ENCODE measurements at places on chromosomes 12 and 14.

GRCh38 chr12:65156366-65156841 lies 13.0 kb upstream of the LEMD3 start:
- no peak for DNase-seq

- no peak for DNase-seq
These were observed 770.6 kb downstream of the AACS start for GRCh38 chr12:125835852-125836251.

DNA sequence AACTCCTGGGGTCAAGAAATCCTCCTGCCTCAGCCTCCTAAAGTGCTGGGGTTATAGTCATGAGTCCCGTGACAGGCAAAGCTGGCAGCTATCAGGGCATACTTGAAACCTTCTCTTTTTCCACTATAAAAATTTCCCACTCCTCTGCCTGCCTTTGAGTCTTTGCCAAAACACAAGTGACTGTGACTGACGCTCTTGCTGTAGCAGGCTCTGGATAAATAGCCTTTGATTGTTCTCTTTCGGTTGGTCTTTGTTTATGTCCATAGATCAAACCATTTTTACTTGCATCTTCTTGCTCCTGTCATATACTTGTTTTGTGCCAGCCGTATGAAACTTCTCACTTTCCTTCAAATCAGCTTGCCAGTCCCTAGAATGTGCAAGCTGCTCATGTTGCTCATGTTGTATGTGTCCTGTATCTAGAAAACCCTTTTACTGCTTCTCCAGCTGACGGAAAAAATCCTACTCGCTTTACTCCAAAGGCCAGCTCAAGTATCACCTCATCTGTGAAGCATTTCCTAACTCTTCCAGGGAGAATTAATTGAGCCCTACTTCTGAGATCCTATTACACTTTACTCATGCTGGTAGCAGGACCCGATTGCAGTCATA lies 73.1 kb downstream of the RESF1 start:
- DNase-seq: no peak

DNA sequence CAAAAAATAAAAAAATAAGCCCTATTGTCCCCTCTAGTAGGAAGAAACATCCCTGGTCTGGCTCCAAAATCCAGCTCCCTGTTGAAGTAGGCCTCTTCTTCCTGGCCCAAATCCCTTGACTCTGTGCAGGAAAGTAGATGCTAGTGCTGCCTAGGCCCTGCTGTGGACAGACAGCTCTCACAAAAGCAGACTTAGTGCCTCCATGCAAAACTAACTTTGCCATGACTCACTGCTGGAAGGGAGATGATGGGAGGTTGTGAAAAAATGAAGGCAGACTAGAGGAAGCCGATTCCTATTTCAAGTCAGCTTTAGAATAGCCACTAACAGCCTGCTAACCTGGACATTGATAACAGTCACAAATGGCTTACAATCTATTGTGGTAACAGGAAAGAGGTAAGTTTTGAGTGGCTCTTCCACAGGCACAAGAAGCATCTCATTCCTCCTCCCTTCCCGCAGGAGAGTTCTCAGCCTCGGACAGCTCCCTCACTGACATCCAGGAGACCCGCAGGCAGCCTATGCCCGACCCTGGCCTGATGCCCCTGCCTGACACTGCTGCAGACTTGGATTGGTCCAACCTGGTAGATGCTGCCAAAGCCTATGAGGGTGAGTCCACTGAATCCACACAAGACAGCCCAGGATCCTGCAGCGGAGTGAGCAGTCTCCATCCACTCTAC lies 198.9 kb upstream of the RGS6 start:
- DNase-seq: no peak

DNA sequence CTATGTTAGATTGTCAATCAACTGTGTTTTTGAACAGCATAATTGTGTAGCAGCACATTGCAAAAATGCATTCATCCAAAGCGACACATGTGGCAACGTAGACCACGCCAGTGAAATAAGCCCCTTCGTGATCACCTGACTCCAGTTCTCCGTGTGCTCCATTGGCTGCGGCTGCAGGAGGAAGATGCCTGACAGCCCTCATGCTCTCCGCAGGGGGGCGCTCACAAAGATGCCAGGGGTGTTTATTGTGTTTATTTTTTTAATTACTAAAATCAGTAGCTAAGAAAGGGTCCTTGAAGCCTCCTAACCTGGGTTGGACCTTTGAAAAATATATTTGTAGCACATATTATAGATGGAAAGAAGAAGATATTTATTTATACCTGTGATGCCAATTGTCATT lies 116.3 kb downstream of the SLC15A4 start:
- DNase-seq: no peak

DNA sequence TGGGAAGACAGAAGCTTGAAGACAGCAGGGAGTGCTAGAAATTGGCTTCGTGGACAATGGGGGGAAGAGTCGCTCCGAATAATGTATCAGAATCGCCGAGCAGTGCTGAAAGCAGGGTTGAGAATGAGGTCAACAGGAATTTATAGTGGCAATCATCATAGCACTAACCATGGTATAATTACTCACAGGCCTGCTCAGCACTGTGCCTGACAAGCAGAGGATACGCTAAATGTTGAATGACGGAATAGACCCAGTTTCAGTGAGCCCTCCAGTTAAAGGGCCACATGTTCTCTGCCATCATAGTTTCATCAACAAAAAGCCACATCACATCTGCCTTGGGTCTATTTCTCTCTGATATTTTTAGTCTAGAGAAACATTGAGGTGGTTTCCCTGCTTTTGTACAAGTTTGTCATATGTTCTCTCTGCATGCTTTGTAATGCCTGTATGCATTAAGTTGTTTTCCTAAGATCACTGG lies 130.3 kb upstream of the EGLN3 start:
- no peak for DNase-seq

DNA sequence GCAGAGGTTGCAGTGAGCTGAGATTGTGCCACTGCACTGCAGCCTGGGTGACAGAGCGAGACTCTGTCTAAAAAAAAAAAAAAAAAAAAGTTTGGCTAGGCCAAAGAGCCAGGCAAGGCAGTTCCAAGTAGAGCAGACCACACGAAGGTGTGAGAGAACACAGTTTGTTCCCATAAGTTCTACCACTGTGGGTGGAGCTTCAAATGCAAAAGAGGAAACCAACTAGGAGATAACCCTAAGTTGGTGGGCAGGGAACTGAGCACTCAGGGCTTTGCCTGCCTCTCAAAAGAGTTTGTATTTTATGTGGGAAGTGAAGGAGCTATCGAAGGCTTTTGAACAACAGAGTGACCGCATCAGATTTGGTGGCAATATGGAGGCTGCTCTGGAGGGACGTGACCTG lies 15.1 kb downstream of the SOCS2 start:
- no peak for DNase-seq

DNA sequence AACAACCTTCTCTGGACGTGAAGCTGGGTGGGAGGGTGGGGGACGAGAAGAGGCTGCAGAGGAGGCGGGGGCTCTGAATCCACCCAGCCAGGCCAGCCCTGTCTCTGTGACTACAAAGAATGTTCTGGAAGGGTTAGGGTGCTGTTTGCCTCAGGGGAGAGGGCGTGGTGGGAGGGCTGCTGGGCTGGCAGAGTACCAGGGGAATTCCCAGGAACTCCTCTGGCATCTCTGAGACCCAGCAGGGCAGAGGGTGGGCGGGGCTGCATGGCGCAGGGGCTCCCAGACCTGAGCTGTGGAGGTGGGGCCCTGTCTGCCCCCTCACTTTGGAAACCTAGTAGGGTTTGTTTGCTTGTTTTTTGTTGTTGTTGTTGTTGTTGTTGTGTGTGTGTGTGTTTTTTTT lies 45.5 kb upstream of the FZD10 start:
- no peak for DNase-seq

DNA sequence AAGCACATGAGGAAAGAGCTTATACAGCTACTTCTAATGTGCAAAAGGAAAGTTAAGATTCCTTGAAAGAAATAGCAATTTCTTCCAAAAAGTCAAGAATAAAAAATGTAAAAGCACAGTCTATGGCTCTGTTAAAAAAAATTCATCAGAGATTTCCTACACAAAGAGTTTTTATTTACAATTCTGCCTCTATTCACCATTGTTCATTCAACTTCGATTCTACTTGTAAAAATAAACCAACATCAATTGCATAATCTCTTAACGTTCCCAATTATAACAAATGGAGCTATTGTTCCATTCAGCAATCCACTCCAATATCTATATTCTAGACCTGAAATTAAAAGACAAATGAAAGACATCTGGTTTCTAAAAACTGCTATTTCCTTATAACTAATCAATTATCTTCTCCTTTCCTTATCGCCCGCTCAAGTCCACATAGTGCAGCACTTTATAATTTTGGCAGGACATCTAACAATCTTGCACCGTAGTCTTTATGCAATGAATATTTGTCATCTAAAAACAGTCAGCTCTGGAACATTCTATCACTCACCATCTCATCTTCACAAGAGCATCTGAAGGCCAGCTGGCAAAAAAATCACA lies 6.2 kb downstream of the EIF2S3B start:
- DNase-seq: no peak

- no peak for DNase-seq
These were observed 156.5 kb downstream of the PAWR start for GRCh38 chr12:79534029-79534867.

GRCh38 chr12:106285982-106286381 lies 16.6 kb upstream of the TCP11L2 start:
- DNase-seq: no peak

GRCh38 chr14:45073231-45073879 lies 10.6 kb upstream of the PRPF39 start:
- no peak for DNase-seq

- no peak for DNase-seq
These were observed 447.3 kb downstream of the NELL2 start for GRCh38 chr12:44428825-44429224.

- no peak for DNase-seq
These were observed 53.5 kb upstream of the RNU6-8 start for GRCh38 chr14:32256576-32256975.

DNA sequence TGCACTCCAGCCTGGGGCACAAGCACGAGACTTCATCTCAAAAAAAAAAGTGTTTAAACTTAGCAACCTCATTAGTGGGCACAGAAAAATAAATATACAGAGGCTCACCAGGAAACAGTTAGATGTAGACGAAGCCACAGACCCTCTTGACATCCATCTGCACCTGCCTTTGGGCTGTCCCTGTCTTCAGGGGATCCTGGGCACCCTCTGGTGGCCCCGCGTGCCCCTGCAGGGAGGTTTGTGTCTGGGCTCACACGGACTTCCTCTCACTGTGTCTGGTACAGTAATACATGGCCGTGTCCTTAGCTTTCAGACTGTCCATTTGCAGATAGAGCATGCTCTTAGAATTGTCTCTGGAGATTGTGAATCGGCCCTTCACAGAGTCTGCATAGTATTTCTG lies 916.5 kb downstream of the TMEM121 start:
- peak; percentile 5 for DNase-seq

- DNase-seq: no peak
These were observed 44.4 kb downstream of the DYRK2 start for GRCh38 chr12:67692966-67693365.

GRCh38 chr12:114690267-114691135 lies 6.5 kb upstream of the TBX3 start:
- DNase-seq: no peak

DNA sequence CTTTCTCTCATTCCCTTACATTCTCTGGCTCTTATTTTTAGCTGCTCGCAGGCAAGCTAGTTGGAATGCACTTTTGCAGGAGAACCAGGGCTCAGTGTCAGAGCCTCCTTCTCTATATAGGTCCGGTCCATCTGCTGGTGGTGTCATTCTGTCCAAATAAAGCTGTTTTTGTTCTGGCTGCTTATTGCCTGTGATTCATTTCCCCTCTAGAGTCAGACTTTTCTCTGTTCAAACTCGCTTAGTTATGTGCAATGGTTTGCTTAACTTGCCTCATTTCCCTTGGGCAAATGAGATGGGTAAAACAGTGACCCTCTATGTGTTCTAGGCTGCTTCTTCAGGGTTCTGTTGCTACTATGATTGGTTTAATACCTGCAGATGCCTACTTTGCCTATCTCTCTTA lies 2.9 kb downstream of the SMARCD1 start:
- DNase-seq: no peak

GRCh38 chr12:76242813-76243550 lies 105.2 kb downstream of the BBS10 start:
- no peak for DNase-seq

DNA sequence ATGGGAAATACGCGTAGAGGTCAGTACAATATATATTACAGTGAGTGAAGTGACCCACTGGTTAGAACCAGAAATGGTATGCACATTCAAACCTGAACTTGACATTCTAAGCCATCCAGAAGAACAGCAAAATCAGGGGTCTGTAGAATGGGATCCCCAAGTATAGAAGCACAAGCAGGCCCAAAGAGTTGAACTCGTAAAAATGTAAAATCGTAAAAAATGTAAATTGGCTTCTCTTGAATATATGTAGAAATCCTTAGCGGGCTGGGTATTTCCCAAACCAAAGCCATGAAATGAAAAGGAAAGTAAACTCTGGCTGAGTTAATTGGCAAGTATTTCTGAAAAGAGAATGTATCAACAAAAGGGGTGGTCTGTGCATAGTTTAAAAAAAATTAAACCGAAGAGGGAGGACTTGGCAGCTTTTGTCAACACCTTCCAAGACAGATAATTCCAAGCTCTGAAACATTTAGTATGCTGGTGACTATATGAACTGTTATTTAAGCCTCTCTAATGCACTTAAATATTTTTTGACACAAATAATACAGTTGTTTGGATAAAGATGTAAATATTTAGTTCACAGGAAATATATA lies 1505.6 kb upstream of the FLRT2 start:
- no peak for DNase-seq

- DNase-seq: no peak
These were observed 22.5 kb downstream of the MAP3K12 start for GRCh38 chr12:53476769-53477209.

GRCh38 chr12:57632958-57633840 lies at the start of gene B4GALNT1:
Gene B4GALNT1, minus strand, starts transcription at chr12:57633201. Its CDS starts 1,069 bp downstream, at chr12:57632132.
- DNase-seq: peak; percentile 84

DNA sequence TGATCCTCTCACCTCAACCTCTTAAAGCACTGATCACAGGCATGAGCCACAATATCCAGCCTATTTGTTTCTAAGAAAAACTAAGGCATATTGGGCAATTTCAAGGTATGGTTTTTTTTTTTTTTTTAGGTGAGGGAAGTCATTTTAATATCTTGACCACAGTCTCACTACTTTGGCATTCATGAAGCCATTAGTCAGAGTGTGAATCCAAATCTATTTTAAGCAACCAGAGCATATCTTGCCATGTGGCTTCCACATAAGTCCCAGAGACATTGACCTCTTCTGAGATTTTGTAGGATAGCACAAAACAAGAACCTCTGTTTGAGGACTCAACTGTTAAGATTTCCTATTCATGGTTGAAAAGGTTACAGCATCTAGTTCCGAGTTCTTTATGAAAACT lies 130.3 kb upstream of the RBM19 start:
- DNase-seq: no peak

GRCh38 chr12:25997201-25997963 lies 38.9 kb downstream of the RASSF8 start:
- peak; percentile 45 for DNase-seq

DNA sequence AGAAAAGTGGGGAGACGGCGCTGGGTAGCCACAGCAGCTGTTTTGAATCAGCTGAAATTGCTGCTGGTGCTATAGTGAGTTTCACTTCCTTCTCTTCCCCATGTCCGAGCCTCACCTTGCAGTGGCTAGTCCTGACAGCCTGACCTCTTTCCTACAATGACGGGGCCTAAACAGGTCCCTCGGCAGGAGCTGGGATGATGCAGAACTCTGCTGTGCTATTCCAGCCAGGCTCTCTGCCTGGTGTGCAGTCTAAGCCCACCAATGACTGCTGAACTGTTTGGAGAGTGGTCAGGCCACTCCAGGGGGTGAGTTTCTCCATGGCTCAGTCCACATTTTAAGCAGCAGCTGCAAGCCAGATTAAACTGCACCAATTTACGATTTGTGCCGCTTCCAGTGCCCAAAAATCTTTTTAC lies 207.3 kb downstream of the TTC7B start:
- no peak for DNase-seq

GRCh38 chr14:65790172-65790815 lies 377.8 kb downstream of the FUT8 start:
- no peak for DNase-seq
